ENCODE measurements at places on chromosomes 6 and 20.

GRCh38 chr6:170026751-170027646 is 263.9 kb downstream of the DLL1 start:
- DNase-seq = no peak

DNA sequence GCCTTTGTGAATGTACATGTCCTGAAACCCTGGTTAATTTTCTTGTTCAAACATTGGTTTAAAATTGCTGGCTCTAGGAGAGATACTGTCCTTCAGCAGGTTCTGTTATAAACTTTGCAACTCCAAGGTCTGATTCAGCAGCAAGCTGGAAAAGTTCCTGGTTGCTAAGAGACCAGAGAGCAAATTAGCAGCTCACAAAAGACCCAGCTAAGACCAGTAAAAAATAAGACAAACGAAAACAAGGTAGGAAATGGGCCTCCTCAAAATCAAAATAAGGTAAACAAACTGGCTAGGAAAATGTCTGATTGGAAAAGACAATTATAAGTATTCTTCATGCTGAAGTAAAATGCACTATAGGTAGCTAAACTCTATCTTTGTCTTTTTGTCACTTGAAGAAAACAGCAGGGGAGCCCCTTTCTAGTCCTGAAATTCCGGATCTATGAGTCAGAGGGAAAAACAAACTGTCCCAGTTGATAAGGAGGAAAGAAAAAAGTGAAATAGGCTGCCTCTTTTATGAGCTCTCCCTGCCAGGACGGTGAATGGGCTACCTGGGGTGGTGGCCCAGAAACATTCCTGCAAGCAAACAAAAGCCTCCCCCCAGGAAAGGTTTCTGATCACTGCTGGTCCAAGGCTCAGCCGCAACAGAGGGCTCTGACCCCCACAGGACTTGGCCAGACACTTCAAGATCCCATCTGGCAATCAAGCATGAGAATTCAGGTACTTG is 41.6 kb downstream of the UNC5CL start:
- DNase-seq = no peak

DNA sequence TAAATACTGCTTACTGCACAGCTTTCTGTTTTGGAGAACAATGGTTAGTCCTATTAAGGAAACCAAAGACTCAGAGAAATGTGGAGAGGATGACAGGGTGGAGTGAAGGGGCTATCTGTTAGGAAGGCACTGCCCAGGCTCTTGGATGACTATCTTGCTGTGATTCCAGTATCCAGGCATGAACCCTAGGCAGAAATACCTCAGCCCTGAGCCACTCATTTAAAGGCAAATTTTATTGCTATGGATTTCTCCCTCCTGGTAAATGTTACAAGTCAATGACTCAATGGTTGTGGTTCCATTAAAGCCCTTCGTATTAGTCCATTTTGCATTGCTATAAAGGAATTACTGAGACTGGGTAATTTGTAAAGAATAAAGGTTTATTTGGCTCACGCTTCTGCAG is 25.9 kb downstream of the ADGRF4 start:
- DNase-seq = no peak

- no peak for DNase-seq
Observed at GRCh38 chr6:6699741-6700367, 111.3 kb downstream of the LY86 start.

GRCh38 chr6:148440877-148441453 is 98.3 kb downstream of the SASH1 start:
- no peak for DNase-seq

DNA sequence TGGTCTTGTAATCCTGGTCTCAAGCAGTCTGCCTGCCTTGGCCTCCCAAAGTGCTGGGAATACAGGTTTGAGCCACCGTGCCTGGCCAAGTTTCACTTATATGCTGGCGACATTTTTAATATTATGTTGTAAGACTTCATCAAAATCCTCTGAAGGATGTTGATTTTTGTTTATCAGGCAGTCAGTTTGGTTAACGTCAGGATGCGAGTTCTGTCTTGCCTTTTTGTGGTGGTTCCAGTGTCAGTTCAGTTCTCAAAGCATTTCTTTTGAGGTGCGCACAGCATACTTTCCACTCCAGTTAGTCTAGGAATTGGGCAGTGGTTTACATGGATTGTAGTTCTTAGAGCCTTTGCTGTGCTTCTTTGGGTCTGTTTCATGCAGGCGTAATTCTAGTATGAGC is 24.9 kb downstream of the SCAF8 start:
- DNase-seq = no peak

GRCh38 chr20:1898482-1899240 is 3.5 kb downstream of the SIRPA start:
- no peak for DNase-seq

DNA sequence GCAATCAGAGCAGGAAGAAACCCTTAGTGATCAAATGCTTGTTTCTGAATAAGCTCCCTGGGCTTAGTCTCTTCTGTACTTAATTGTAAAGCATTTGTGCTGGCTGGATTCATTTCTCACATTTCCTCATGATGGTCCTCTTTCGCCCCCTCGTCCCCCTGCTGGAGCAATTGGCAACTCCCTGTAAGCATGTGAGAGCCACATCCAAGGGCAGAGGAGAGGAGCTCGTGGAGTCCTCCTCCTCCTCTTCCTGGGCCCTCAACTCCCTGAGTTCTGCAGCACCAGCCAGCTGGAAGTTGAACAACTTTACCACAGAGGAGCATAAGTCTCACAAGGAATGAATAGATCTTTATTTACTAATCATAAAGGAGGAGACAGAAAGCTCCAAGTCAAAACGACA is 12.6 kb downstream of the ANKEF1 start:
- no peak for DNase-seq

DNA sequence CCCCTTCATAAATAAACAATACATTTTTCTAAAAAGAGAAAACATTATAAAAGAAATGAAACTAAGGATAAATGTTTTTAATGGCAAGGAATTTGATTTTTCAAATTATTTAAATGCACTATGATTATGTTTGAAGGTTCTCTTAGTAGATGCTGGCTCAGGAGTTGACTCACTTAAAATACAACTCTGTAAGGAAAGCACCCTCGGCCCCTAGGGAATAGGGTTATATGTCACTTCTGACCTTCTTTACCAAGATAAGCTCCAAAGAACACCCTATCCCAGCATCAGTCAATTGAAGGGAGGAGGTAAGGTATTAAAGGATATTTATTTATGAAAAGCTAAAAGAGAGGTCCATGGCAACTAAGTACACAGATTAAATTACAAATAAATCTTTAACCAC is 6.8 kb downstream of the SNAP91 start:
- no peak for DNase-seq

DNA sequence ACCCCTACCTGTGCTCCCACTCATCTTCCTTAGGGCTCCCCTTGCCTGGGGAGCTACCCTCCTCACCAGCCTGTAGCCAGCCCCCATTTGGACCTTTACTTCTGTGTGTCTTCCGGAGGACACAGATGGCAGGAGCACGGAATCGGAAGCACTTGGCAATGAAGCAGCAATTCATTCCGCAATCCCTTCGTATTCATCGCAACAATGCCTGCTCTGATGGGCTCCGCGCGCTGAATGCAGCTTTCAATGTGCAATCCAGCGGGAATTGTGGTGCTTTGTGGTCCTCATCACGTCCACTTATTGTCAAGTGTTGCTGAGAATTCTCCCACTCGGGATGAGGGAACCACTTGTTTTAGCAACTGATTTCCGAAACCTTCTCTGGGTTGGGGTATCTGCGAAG is 336.0 kb downstream of the DHX35 start:
- no peak for DNase-seq

- no peak for DNase-seq
Observed at GRCh38 chr6:166236596-166236995, 68.9 kb upstream of the TBXT start.

- no peak for DNase-seq
Observed at GRCh38 chr6:32974541-32975308, 6.3 kb downstream of the BRD2 start.

- no peak for DNase-seq
Observed at GRCh38 chr6:166904101-166904746, 52.1 kb downstream of the RNASET2 start.

DNA sequence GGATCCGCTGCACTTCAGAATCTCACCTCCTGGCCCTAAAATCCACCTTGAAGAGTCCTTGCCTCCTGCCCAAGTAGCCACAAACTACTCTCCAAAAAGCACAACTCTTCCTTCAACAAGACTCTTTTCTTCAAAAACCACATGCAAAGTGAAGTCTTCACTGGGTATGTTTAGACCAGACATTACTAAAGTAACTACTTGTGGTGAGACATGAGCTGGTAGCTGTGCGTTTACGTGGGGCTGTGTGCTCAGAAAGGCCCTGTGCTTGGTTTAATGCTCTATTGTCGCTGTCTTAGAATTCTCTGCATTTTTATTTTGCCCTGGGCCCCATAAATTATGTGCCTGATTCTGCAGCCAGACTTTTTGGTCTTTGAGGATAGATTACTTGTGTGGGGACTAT is 104.4 kb upstream of the HDAC2 start:
- no peak for DNase-seq

GRCh38 chr20:20820104-20820503 is 107.7 kb upstream of the RALGAPA2 start:
- DNase-seq = no peak

GRCh38 chr20:18611492-18611891 is 23.6 kb downstream of the DTD1 start:
- no peak for DNase-seq

- DNase-seq = no peak
Observed at GRCh38 chr6:170378502-170378901, 71.9 kb downstream of the FAM120B start.

GRCh38 chr6:170003451-170004160 is 252.2 kb downstream of the ERMARD start:
- no peak for DNase-seq

GRCh38 chr6:69284176-69284730 is 512.6 kb downstream of the LMBRD1 start:
- DNase-seq = no peak

DNA sequence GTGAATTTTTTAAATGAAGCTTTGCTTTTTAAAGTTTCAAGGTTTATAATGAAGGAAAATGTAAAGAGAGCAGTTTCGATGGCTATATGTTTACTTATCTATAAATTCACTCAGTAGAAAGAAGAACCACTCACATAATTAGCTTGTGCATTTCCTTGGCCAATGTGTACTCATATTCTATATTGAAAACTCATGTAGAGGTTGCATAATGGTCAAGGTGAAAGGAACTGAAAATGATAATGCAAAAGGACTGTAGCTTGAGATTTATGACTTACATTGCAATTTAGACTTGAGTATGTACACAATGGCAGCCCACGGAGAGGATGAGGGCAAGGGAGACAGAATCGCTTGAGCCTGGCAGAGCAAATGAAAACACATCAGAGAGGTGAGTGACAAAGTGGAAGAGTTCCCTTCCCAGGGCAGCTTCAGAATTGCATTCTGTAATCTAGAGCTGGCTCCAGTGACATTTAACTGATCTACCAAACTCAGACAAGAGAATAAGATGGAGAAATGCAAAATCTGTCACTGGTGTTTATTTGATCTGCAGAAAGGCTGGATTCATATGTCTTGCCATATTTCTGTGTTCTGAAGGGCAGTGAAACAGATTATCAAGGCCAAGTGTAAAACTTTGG is 191.8 kb downstream of the TMEM200A start:
- no peak for DNase-seq

- DNase-seq = no peak
Observed at GRCh38 chr6:30238178-30238795, 25.1 kb upstream of the TRIM26 start.

GRCh38 chr6:127967708-127968107 is 66.8 kb upstream of the THEMIS start:
- no peak for DNase-seq

GRCh38 chr20:10297684-10298240 is 79.1 kb downstream of the SNAP25 start:
- no peak for DNase-seq

DNA sequence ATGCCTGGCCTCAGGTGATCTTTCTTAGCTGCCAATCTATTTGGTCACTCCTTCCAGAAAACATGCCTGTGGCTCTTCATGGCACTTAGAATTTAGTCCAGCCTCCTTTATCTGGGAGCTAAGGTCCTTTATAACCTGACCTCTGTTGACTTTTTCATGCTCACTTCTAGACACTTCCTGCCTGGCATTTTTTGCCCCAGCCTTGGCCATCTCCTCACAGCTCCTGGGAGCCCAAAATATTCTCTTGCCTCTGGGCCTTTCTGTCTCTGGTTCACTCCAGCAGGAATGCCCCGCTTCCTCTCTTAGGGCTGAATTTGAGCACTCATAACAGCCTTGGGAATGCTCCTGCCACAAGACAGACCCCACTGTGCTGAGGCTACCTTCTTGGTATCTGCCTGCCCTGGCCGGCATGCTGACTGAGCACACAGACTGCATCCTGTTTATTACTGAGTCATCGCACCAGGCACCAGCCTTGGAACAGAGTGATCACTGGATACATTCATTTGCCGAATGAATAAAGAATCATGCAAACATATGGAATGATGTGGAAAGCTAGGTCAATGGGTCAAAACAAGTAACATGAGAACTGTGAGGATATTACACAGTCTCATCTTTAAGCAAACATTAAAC is 5.8 kb upstream of the EEF1E1 start:
- no peak for DNase-seq

DNA sequence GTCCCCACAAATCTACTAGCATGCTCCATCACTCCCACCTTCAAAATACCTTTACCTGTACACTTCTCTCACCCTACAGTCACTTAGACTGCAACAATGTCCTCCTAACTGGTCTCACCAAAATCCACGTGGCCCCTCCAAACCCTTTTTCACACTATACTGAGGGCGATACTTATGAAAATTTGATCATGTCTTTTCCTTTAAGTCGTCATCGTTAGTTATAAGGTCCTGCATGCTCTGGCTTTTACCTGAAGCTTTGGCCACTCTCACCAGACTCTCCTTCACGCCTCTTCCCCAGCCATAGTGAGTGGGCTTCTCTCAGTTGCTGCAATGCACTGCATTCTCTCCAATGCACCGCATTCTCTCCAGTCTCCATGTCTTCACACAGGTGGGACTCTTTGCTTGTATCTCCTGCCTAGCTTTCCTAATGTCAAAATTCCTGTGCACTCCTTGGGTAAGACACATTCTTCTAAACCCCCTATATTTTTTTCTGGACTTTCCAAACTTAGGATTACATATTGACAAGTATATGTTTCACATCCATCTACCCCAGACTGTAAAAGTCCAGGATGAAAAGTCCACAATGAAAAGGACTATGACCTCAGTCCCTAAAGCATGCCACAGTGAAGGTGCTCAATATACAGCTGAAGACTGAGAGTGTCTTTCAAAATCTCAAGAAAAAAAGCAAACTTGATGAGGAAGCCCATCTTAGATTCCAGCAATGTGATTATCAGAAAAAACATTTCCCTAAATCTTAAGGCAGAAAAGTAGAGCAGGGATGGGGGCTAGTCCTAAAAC is 24.7 kb downstream of the PTPRK start:
- no peak for DNase-seq

- no peak for DNase-seq
Observed at GRCh38 chr6:11586536-11586935, 49.0 kb downstream of the TMEM170B start.

- peak; percentile 76 for DNase-seq
Observed at GRCh38 chr6:90078513-90079289, 184.4 kb downstream of the GJA10 start.
